Activated CD8-positive, alpha-beta memory T cell treated with anti-CD3 and anti-CD28 coated beads for 1 hour (primary cell): ENCODE measurements at places on chromosomes 2 and 18.

DNA sequence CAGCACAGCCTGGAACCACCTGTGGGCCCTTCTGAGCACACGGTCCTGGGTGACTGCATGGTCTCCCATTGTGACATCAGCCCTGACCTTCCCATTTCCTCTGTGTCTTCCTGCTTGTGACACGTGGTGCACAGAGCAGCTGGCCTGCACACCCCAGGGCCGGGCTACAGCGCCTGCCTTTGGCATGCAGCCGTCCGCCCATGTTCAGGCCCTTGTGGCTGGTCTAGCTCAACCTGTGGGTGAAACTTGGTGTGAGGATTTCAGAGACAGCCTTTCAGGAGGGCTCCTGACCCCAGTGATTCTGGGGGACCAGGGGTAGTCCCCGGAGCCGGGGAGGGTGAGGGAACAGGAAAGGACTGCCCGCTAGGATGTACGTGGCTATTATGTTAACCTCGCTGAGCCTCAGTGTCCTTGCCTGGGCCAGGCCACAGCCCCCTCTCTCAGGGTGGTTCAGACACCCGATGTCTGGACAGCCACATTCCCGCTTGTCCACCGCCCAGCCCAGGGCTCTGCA, 284.8 kb upstream of the HS6ST1 start:
- no peak for DNase-seq

DNA sequence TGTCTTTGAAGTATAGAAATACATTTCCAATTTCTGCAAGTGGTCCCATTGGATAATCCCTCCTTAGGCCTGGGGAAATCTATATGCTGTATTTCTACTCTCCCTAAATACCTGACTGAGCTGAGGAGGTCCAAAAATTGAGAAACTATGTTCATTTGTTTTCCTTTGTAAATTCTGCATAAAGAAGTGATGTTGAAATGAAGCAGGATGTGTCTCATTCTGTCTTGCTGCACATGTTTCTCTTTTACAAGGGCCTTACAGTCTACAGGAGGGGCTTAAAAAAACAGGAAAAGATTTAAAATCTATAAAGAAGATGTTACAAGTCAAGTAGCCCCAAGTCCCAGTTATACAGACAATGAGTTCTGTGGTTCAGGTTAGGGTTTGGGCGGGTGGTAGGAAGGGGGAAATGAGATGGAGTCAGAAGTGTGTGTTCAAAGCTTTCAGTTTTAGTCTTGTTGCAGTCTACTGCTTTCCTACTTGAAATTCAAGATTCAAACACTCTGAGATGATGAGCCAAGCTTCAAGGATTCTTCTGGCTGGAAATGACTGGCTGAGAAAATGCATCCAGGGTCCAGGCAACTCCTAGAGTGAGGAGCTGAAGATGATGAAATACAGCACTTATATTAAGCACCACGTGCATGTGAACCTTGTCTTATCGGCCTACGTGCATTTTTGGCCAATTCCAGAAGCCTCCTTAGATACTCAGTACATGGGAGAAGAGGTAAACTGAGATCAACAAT, 146.3 kb upstream of the CELF4 start:
- no peak for DNase-seq

- no peak for DNase-seq
Measured at GRCh38 chr2:119694845-119695521, 16.0 kb downstream of the TMEM177 start.

DNA sequence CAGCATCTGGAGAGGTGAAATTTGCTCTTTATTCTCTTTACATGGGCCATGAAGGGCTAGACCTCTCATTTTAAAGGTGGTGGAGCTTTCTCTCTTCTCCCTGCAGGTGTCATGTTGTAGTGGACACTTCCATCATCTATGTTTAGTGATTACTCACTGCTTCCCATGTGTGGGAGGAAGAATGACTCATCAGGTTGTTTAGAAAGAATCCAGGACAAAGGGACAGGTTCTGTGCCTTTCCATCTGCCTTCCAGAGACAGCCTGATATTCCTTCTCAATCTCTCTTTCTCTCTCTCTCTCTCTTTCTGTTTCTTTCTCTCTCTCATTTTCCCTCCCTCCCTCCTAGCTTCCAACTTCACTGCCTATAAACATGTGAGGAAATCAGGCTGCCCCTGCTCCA, 38.7 kb downstream of the SCG2 start:
- no peak for DNase-seq

- no peak for DNase-seq
Measured at GRCh38 chr2:241673797-241674725, 12.6 kb downstream of the DTYMK start.

GRCh38 chr18:27249933-27250332, 64.8 kb upstream of the CHST9 start:
- DNase-seq, result no peak

DNA sequence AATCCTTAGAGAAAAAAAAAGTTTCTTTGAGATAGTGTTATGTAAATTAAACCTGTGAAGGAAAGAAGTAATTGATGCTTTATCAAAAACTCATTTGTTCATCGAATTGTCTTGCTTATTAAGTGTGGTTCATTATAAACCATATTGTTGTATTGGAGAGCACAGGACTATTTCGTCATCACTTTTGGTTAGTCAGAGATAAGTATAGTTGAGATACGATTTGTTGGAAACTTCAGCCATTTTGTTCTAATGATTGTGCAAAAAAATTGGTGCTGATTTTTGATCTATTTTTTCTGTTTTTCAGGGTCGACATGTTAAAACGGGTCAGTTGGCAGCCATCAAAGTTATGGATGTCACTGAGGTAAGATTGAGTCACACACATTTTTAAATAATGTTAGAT, 92.9 kb downstream of the MAP4K4 start:
- no peak for DNase-seq

DNA sequence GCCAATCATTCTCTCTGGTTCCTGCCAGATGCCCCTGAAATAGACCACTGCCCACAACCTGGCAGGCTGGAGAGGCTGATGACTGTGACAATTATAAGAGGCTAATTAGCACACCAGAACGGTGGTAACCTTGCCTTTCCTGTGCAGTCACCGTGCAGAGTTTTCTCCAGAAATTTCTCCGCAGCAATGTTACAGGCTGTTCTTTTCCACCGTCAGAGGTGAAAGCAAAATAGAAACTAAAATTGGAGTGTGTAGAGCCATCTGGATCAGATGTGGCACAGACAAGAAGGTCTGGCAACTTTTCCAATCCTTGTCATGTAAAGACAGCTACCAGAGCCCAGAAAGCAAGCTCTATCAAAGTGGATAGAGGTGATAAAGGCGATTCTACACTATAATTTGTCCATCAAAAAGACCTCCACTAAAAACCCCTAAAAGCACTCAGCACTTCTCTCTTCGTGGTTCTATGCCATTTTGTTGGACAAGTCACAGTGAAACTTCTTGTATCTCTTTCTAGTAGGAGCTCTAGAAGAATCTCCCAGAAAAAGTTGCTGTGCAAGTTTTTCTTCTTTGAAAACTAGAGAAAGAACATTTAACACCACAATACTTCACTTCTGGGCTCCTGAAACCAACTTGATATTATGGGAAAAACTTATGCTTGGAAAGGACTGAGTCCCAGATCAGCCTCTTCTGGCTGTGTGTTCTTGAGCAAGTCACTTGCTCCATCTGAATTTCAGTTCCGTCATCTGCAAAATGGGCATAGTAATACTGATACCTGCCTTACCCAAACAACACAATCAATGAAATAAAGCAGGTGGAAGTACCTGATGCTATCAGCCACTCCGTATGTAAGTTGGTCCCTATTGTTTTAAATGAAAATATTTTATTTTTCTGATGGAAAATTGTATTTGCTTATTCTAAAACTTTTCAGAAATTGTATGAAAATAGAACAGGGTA, 295.6 kb upstream of the DLGAP1 start:
- DNase-seq, result no peak
